ENCODE measurements at places on chromosomes 5 and 9.

DNA sequence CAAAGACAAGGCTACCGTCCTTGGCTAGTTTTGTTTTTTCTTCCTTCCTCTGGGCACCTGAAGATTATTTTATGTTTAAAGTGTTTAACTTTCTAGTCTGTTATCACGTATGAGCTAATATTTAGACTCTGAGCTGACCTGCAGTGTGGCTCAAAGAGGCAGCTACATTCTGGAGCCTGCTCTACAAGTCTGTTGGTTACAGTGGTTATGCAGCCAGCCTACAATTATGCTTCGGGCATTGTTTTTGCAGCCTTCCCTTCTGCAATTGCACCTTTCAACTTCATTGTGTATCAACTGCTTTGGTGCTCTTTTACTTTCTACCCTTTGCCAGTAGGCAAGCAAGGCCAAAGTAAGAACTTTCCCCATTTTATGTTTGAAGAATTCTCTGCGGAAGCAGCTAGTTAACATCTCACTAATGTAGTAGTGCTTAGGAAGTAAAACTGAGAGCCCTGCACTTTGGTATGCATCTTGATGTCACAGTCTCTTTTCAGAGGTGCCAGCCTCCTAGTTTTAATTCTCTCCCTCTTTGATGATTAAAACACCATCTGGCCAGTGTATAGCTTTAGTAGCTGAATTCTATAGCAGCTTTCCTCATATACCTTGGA is 322.1 kb downstream of the FAM170A start:
- DNase-seq: no peak

GRCh38 chr5:76607353-76607871 is 15.8 kb downstream of the F2RL2 start:
- DNase-seq: no peak

DNA sequence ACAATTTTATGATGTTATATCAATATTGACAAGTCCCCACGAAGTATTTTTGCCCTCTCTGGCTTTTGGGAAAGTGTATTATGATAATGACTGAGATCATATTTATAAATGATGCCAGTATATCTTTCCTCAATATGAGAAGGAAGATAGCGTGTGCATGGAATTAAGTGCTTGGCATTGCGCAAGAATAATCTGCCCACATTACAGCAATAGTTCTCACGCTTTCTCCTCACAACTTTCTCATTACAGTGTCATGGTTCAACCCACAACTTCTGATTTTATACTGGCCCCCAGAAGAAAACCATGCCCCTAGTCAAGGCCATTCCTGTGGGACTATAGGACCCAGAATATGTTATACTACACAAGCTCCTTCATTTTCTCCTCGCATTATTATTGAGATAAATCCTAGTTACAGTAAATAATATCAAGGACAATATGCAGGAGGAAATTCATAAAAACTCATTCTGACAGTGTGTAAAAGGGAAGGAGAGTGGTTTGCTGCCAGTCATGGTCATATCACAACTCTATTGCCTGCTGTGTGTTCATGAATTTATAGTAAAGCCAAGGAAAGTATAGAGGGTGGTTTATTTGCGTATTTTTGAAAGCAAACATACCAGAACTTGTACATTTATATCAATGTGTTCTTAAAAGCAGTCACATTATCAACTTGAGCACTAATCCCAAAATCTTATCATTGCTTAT is 114.1 kb downstream of the PIK3R1 start:
- DNase-seq: no peak

DNA sequence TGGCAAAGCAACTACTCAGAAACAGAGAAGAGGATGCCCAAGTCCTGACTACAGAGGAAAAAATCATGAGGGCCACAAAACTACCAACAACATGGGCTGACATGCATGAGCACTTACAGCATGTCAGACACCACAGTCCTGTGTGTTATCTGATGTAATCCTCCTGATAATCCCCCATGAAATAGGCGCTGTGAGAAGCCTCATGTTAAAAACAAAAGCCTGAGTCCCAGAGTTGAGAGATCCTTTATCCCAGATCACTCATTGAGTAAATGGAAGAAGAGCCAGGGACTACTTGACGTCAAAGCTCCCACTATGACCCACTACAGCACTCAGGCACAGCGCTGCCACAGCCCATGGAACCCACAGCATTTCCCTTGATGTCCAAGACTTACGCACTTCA is 7.2 kb upstream of the SPOCK1 start:
- no peak for DNase-seq

- peak; percentile 14 for DNase-seq
These were observed 141.6 kb downstream of the INSYN2B start for GRCh38 chr5:169838688-169839087.

DNA sequence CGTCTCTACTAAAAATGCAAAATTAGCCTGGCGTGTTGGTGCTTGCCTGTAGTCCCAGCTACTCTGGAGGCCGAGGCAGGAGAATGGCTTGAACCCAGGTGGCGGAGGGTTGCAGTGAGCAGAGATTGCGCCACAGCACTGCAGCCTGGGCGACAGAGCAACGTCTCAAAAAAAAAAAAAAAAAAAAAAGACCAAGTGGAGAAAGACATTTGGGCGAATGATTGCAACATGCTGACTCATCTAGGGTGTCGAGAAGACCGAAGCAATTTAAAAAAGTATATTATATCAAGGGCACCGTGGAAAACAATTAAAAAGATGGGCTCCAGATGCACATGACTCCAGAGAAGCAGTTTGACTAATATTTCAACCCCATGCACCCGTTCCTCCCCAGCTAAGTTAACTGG is 9.2 kb downstream of the KLF4 start:
- DNase-seq: no peak

DNA sequence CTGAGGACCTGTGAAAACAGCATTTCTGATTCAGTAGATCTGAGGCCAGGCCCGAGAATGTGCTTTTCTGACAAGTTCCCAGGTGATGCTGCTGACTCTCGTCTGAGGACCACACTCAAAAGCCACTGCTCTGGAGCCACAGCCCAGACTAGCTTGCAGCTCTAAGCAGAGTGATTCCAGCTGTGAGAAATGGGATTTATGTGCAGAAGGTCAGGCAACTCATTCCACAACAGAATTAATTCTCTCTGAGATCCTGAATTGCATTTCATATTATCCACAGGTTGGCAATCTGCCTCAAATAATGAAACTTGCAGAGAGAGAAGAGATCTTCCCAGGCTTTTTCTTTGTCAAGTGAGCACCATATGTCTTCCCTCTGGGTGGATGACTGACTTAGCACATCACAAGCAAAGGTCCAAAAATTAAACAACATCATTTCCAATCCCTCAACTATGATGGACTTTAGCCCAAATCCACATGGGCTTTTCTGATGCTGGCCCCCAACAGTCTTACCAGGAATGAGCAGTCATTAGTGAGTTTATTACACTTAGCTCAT is 140.2 kb downstream of the ALDH1A1 start:
- DNase-seq: no peak

GRCh38 chr9:134902936-134903335 is 14.8 kb downstream of the FCN1 start:
- no peak for DNase-seq

DNA sequence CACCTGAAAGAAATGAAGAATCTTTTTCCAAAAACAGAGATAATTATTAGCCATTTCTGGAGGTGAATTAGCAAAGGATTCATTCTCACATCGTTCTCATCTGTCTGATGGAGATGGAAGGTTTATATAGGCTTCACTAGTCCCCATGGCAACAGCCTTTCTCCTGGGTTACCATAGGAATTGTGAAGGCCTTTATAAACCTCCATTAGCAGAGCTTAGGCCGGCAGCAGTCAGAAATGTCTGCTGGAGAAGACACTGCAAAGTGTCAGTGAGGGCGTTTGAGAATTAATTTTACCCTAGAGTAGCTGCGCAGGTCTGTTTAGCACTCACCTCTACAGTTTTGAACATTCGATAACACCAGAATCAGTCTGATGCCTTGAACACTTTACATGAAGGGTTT is 290.4 kb upstream of the NR4A3 start:
- DNase-seq: no peak

DNA sequence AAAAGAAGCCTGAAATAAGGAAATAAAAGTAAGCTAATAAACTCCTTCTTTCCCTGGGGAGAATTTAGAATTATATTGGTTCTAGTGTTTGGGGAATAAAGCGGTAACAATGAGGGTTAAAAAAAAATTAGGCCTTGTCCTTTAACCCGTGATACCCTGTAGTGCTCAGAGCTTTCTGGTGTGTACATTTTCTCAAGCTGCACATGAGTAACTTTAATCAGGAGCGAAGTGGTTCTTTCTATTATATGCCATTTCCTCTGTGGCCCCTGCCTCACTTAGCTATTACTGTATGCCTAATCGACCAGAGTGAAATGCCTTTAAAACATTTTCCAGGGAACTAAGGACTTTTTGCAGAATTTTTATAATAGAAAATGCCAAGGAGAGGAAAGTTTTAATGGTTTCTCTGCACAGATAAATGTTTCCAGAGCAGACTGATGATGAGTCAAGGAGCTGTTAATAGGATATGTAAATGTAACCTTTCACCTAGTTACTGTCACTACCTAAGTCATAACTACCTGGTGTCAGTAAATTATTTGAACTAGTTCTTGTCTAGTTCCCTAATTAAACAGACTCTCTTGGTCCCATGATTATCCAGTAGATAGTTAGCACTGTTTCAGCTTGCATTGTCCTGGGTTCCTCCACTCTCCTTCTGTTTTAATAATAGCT is 7.6 kb downstream of the PAM start:
- no peak for DNase-seq

- DNase-seq: no peak
These were observed 42.2 kb downstream of the FAM240B start for GRCh38 chr9:38677660-38678303.

DNA sequence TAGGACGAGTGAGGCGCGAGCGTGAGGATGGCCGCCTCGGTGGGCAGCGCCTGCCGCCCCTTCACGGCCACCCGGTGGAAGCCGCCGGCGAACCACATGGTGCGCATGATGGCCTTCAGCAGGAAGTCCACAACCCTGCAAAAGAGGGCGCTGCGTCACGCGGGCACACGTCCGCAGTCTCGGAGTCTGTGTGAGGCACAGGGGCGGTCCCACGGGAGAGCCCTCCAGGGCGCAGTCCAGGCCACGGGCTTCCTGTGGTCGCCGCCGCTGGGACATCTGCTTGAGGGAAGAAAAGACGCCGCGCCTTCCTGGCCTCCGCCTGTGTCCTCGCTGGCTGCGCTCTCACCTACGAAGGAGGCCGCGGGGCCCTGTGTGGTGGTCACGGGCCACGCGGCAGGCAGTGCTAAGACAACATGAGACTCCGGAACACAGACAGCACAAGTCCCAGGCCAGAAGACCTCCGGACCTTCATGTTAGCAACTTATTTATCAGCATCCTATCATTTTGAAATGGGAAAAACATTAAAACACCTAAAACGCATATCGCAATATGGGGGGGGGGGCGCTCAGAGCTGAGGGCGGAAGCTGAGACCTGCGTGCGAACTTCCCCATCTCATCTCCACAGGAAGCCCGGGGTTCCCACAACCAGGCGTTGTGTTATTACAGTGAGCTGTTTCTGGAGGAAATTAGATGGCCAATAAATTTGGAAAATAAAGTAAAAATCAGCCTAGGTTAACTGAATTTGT is 28.8 kb downstream of the LPCAT1 start:
- DNase-seq: no peak
